GM23338 (cell line): ENCODE measurements at places on chromosomes 12 and 14.

GRCh38 chr12:25328072-25328712, 77.5 kb upstream of the KRAS start:
- H3K4me3 ChIP-seq: no peak overlapping the region
- no peaks in the 10 kb centered on the region for H3K36me3 ChIP-seq
- no peak for DNase-seq
- no peaks in the 10 kb centered on the region for H3K27me3 ChIP-seq

- no peaks in the 10 kb centered on the region for H3K36me3 ChIP-seq
- no peaks in the 10 kb centered on the region for H3K27me3 ChIP-seq
- no peak overlapping the region for H3K4me3 ChIP-seq
- peak; percentile 88 for DNase-seq
- no peak overlapping the region for H3K27ac ChIP-seq
Observed at GRCh38 chr14:32560209-32560857, 231.2 kb downstream of the AKAP6 start.

- H3K36me3 ChIP-seq: no peaks in the 10 kb centered on the region
- peaks cover 12% of the 10 kb centered on the region for H3K4me1 ChIP-seq
- no peak overlapping the region for H3K27ac ChIP-seq
- no peak overlapping the region for H3K4me3 ChIP-seq
- peak; percentile 86 for DNase-seq
Observed at GRCh38 chr12:117587631-117588287, 226.3 kb upstream of the NOS1 start.

DNA sequence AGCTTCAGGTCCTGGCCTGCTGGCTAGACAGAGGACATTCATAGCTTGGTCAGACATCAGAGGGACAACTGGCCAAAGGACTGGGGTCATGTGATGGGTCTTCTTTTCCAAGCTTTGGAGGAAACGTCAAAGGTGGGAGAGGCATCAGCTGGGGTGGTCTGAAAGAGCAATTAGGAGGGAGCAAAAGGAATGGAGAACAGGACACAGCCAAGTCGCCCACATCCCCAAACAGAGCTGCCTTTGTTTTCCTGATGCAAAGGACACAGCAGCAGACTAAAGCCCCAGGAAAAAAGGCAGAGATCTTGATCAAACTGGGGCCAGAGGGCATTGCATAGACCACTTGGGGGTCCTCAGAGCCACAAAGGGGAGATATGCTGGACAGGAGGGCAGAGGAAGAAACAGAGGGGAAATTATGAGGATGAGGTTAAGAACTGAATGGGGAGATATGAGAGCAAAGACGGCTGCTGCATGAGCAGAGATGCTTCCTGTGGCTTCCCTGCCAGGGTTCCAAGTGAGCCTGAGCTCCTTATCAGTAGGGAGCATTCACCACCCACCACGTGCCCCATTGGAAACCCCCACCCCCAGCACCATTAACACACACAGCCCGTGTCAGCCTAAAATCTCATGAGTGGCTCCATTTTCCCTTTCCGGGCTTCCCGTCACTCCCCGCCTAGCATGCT, 62.4 kb downstream of the ANO2 start:
- DNase-seq: no peak
- H3K4me1 ChIP-seq: 0 out of 2 replicates have a peak, but pooled peaks cover 10% of the 10 kb centered on the region
- no peaks in the 10 kb centered on the region for H3K36me3 ChIP-seq

DNA sequence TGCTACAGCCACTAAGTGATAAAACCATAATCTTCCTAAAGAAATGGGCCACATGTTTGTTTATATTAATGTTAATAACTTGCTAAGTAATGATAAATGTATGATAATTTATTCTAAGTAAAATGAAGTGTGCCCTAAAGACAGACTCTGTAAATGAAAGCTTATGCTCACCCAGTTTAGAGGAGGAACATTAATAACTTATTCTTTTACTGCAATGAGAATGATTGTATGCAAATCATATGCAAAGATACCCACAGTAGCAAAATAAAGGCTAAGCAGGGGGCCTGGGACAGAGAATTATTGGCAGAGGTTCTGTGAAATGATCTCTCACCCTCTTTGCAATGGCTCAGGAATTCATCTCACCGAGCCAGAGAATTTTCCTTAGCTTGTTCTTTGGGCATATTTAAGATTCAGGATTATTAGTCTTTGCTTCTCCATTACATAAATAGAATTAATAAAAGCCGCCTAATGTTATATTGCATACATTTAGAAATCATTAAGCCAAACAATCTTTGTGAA, 75.9 kb downstream of the TMEM132D start:
- peaks cover 19% of the 10 kb centered on the region for H3K4me1 ChIP-seq
- H3K4me3 ChIP-seq: no peak overlapping the region
- H3K36me3 ChIP-seq: no peaks in the 10 kb centered on the region

DNA sequence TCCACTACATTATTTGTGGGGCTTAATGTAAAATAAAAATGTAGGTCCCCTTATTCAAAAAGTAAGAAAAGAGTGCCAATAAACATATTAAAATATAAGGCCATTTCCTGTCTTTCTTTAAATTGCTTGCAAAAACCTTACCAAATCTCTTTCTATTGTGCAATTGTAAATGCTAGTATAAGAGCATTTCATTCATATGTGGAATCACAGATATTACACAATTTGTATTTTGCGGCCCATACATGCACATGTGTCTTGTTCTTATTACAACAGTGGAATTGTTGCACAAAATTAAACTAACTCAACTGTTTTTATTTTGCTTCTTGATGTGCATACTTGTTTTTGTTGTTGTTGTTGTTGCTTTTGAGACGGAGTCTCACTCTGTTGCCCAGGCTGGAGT, 20.1 kb upstream of the CRADD start:
- no peaks in the 10 kb centered on the region for H3K36me3 ChIP-seq
- H3K27ac ChIP-seq: no peak overlapping the region
- DNase-seq: no peak
- no peak overlapping the region for H3K4me3 ChIP-seq

GRCh38 chr14:81246461-81247270, 25.9 kb upstream of the GTF2A1 start:
- no peak overlapping the region for H3K4me3 ChIP-seq
- no peaks in the 10 kb centered on the region for H3K27me3 ChIP-seq
- H3K27ac ChIP-seq: no peak overlapping the region
- H3K4me1 ChIP-seq: no peaks in the 10 kb centered on the region
- no peak for DNase-seq

DNA sequence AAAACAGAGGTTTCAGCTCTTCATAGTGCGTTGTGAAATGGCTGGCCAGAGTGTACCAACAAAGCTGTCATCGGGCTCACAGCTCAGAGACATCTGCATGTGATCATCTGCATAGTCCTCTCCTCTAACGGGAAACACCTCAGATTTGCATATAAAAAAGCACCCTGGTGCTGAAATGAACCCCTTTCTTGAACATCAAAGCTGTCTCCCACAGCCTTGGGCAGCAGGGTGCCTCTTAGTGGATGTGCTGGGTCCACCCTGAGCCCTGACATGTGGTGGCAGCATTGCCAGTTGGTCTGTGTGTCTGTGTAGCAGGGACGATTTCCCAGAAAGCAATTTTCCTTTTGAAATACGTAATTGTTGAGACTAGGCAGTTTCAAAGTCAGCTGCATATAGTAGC, 14.3 kb upstream of the PAPLN start:
- no peaks in the 10 kb centered on the region for H3K27me3 ChIP-seq
- peaks cover 14% of the 10 kb centered on the region; the same call in 1 of the 2 replicates for H3K4me1 ChIP-seq
- no peak overlapping the region for H3K27ac ChIP-seq
- H3K36me3 ChIP-seq: no peaks in the 10 kb centered on the region; the same call in 1 of the 2 replicates
- no peak overlapping the region for H3K4me3 ChIP-seq

DNA sequence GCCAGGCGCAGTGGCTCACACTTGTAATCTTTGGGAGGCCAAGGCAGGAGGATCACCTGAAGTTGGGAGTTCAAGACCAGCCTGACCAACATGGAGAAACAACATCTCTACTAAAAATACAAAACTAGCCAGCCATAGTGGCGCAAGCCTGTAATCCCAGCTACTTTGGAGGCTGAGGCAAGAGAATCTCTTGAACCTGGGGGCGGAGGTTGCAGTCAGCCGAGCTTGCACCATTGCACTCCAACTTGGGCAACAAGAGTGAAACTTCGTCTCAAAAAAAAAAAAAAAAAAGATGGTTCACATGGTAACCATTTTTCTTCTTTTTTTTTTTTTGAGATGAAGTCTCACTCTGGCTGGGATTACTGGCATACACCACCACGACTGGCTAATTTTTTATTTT, 35.3 kb downstream of the SLC2A14 start:
- peaks cover 9% of the 10 kb centered on the region; the same call in 1 of the 2 replicates for H3K4me1 ChIP-seq
- H3K36me3 ChIP-seq: 0 out of 2 replicates have a peak, but pooled peaks cover 3% of the 10 kb centered on the region
- no peaks in the 10 kb centered on the region for H3K27me3 ChIP-seq
- H3K4me3 ChIP-seq: no peak overlapping the region
- H3K27ac ChIP-seq: no peak overlapping the region
- DNase-seq: no peak

DNA sequence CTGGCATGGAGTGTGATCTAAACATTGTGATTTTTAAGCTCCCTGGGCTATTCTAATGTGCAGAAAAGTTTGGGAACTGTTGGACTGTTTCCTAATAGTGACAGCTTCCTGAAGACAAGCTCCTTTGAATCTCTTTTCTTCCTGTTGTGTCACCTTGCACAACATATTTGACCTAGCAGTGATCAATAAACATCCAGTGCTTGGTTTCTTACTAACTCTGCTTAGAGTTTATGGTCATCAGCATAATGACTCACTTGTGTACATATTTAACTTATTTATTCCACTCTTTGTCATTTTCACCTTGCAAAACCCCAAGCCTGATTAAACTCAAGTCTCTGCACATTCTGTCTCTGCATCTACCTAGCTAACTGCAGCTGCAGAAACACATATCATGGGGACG, 27.3 kb upstream of the TBC1D30 start:
- H3K36me3 ChIP-seq: no peaks in the 10 kb centered on the region
- no peaks in the 10 kb centered on the region for H3K4me1 ChIP-seq
- no peak for DNase-seq
- no peak overlapping the region for H3K4me3 ChIP-seq
- H3K27ac ChIP-seq: no peak overlapping the region
- H3K27me3 ChIP-seq: no peaks in the 10 kb centered on the region

DNA sequence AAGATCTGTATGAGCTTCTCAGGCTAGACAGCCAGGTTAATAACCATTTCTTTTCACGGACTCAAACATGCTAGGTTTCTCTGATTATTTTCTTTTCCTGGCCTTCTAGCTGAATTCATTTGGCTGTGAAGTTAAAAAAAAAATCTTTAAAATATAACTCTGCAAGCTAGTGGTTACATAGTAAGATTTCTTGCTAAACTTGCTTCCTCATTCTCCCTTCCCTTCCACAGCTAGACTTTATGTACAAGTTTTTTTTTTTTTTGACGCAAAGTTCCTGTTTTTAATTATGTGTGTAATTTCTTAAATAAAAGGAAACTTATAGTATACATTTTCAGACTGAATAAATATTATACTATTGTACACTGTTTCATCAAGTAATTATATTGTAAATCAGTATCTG, 145.4 kb downstream of the TMTC2 start:
- no peaks in the 10 kb centered on the region for H3K27me3 ChIP-seq
- no peak for DNase-seq
- H3K36me3 ChIP-seq: no peaks in the 10 kb centered on the region
- no peak overlapping the region for H3K27ac ChIP-seq
- no peak overlapping the region for H3K4me3 ChIP-seq
- no peaks in the 10 kb centered on the region for H3K4me1 ChIP-seq

DNA sequence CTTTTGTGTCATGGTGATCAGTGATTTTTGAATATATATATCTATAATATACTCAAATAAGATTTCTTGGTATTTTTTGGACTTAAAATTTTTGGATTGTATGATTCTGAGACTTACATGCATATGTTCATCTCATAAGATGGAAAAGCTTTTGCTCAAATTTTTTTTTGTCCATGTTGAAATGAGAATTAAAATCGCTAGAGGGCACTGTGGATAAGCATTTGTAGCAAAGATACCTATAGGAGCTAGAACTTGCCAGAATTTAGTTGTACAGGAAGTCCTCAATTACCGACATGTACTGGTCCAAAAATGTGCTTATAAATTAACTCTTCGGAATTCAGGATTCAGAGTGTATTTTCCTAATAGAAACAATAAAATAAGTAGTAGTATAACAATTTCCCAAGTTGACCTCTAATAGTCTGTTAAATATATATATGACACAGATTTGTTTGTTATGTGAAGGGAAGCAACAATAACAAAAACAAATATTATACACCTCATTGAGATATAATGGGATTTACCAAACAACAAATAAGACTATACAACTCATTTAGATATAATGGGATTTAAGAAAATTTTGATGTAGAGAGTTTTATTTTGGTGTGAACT, 179.6 kb downstream of the TMEM117 start:
- peak; percentile 66 for DNase-seq
- H3K4me3 ChIP-seq: no peak overlapping the region
- H3K36me3 ChIP-seq: no peaks in the 10 kb centered on the region
- H3K27me3 ChIP-seq: no peaks in the 10 kb centered on the region
- H3K4me1 ChIP-seq: no peaks in the 10 kb centered on the region; the same call in 1 of the 2 replicates
- H3K27ac ChIP-seq: no peak overlapping the region

DNA sequence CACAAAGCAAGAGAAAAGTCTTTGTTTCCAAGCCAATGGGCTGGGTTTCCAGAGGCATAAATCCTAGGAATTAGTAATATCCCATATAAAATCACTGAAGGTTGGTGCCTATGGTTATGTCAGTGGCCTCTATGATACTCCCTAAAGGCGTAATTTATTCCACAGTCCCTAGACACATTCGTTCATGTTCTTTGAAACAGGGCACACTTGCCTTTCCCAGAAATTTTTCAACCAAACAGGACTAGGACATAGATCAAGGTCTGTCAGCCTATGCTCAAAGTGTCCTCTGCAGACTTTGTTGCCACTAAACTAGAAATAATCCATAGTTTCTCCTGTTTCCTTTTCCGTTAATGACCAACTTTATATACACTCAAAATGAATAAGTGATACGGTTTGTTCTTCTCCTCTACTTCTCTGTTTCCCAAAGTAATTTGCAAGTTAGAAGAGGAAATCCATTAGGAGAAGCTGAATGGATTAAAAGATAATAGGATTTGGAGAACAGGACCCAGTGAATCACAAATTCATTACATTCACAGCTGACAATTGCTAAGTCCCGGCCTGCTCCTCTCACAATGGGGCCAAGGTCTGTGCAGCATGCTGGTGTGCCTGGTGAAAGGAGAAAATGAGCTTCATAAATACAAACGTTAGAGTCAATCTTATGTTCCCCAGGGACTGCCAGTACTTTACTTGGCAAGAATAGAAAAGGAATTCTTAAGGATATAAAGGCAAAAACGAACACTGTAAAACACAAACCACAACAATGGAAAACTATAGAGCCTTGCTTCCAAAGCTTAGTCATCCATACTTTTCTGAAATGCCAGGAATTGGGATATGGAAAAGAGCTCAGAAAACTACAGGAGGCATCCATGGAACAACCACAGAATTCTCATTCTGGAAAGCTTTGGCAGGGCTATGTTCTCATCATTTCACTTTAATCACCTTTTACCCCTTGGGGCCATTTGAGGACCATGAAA, 966.2 kb downstream of the NRXN3 start:
- H3K27ac ChIP-seq: no peak overlapping the region
- H3K4me3 ChIP-seq: no peak overlapping the region
- DNase-seq: no peak
- no peaks in the 10 kb centered on the region for H3K4me1 ChIP-seq
